ENCODE measurements at places on chromosomes 12 and 14. TPM values are rescaled to one million over a fixed set of nuclear protein-coding genes. Genes with fewer than 3 reads are reported as not detected.

The TESPA1 gene
- total RNA-seq = not detected

The AMIGO2 gene
- total RNA-seq = 5.8 TPM

The AMN gene
- 0.32 TPM for total RNA-seq

The AMHR2 gene
- total RNA-seq = not detected

The GPR84 gene
- not detected for total RNA-seq

All from epithelial cell of umbilical artery (primary cell).